Activated gamma-delta T cell treated with Interleukin-2 at 50 U/mL for 16 hours (primary cell): ENCODE measurements at places on chromosomes 3 and 15.

GRCh38 chr3:97687734-97688133 lies 76.8 kb upstream of the ARL6 start:
- no peak for DNase-seq

DNA sequence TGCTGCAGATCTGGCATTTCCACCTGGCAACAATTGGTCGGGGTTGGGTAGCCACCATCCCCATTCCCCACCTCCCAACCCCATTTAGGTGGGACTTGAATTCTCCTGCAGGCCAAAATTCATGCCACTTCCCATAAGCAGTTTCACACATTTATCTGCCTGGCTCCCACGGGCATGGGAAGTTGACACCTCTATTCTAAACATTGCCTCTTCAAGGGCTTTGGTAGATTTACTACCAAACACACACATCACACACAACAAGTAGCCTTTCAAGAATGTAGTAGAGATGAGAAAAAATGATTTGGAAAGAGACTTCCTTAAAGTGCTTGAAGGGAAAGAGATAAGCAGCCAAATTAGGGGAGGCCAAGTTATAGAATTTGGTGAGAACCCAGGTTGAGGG lies 30.9 kb downstream of the ZBTB38 start:
- no peak for DNase-seq

DNA sequence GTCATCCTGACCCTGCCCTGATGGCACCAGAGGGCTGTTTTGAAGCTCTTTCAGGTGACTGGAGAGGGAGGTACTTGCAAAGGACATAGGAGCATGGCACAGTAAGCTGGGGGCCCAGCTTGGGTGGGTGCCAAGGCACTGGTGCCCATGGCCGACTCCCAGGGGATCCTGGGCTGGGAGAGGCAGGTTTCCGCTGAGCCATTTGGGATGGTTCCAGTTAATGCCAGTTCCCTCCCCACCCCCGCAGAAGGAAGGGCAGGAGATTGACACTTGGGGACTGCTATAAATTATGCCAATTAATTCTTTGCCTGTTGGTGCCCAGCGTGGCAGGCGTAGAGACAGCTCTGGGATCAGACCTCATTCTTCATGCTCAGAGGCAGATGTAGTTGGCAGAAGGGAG lies 26.1 kb downstream of the CD276 start:
- DNase-seq, result no peak

DNA sequence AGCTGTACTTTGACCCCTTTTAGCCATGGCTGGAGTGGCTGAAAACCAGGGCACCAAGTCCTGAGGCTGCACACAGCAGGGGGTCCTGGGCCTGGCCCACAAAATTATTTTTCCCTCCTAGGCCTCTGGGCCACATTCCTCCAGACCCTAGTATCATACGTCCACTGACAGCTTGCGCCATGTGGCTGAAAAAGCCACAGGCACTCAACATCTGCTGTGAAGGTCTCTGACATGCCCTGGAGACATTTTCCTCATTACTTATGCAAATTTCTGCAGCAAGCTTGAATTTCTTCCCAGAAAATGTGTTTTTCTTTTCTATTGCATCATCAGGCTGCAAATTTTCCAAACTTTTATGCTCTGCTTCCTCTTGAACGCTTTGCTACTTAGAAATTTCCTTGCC lies 239.0 kb downstream of the SQOR start:
- DNase-seq, result no peak

DNA sequence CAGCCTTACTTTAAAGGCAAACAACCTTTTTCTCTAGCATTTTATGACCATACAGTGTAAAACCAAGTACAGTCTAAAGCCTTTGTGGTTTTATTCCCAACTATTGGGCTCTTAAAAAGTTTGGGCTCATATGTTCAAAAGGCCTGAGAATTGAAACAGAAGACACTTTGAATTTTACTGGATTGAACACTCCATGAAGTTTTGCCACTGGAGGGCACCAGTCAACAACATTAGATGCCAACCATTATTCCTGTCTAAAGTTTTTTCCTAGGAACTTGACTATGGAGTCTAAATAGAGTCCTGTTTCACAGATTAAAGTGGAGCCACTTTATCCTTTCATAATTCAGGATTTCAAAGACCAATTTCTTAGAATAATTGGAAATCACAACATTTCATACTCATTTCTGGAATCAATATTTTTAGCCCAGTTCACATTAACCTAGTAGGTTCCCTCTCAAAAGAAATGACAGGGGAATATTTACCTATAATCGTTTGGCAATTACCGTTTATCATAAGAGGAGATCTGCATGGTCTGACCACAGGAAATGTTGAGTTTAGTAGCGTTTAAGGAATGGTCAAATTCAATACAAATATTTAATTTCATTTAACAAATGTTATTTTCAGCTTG lies 244.1 kb upstream of the PDZRN3 start:
- no peak for DNase-seq

DNA sequence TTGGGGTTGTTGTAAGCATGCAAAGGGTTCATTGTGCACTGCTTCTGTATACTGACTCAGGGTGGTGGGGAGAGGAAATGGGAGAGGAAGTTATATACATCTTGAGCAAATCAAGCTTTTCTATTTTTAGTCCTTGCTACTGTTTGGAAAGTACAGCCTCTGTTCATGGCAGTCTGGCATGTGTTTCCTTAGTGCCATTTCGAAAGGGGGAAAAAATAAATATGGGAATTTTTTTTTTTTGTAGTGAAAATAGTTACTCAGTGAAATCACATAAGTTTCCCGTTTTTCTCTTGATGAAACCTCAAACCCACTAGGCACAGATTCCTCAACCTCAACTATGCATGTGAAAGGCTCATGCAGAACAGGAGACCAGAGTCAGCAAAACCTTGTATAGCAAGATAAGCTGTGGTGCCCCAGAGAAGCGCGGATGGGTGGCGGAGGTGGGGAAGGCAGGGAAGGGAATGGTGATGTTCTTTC lies 353.3 kb downstream of the LPP start:
- no peak for DNase-seq

GRCh38 chr15:66515901-66516322 lies 10.8 kb downstream of the ZWILCH start:
- DNase-seq, result no peak

- DNase-seq, result no peak
These were observed 172.8 kb upstream of the RGMA start for GRCh38 chr15:93261845-93262244.

DNA sequence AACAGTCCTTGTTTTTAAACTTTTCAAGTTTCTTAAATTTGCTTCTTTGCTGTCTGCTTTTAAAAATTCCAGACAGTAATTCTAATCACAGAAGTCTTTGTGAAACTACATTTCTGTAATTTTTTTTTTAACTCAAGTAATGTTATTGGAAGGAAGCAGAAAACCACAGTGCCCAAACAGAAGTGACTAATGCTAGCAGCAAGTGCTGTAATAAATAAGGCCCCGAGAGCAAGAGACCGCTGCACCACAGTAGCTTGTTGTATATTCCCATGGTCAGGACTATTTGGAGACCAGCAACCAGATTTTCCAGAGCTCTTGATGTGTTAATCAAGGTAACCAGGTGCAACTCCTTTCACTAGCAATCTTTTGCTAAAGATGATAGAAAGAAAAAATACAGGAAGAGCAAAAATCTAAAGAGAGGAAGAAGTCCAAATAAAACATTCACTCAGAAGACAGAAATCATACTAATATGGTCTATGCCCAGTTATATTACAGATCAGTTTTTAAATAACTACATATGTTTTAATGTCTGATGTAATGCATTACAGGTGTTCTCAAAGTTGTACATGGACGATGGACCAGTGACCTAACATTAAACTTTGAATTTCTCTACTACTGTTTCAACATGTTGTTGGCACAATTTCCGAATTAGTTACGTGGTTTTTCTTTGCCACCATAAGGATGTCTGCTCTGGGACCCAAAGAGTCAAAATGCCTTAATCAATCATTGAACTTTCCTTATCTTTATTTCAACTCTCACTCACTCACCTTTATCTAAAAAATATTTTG lies 36.4 kb downstream of the WWTR1 start:
- no peak for DNase-seq

GRCh38 chr3:8506571-8507061 lies 5.0 kb downstream of the LMCD1 start:
- no peak for DNase-seq

GRCh38 chr3:58965865-58966264 lies 84.0 kb downstream of the CFAP20DC start:
- DNase-seq, result no peak

- no peak for DNase-seq
These were observed 53.2 kb downstream of the FBN1 start for GRCh38 chr15:48592221-48592731.

GRCh38 chr3:3739330-3740060 lies 59.7 kb upstream of the LRRN1 start:
- DNase-seq, result no peak
